ENCODE measurements at places on chromosomes 16 and 17. TPM values are rescaled to one million over a fixed set of nuclear protein-coding genes. Genes with fewer than 3 reads are reported as not detected.

HSD17B1 gene
- 3.5 TPM for polyA plus RNA-seq

BMERB1 gene
- 20.9 TPM for polyA plus RNA-seq

CHST6 gene
- polyA plus RNA-seq: not detected

OR1A1 gene
- not detected for polyA plus RNA-seq

HBA2 gene
- polyA plus RNA-seq: 3.7 TPM

KRT40 gene
- polyA plus RNA-seq: 0.61 TPM

OR3A3 gene
- not detected for polyA plus RNA-seq

PLLP gene
- polyA plus RNA-seq: 34.3 TPM

CCL7 gene
- not detected for polyA plus RNA-seq

DHODH gene
- 4.6 TPM for polyA plus RNA-seq

DLX3 gene
- 0.33 TPM for polyA plus RNA-seq

XYLT2 gene
- polyA plus RNA-seq: 15.5 TPM

CARD14 gene
- polyA plus RNA-seq: 0.33 TPM

Data from pancreas (tissue), 10 donors.